CD4-positive, CD25-positive, alpha-beta regulatory T cell (primary cell): ENCODE measurements at places on chromosomes 16 and 17. TPM values are rescaled to one million over a fixed set of nuclear protein-coding genes. Genes with fewer than 3 reads are reported as not detected.

DNA sequence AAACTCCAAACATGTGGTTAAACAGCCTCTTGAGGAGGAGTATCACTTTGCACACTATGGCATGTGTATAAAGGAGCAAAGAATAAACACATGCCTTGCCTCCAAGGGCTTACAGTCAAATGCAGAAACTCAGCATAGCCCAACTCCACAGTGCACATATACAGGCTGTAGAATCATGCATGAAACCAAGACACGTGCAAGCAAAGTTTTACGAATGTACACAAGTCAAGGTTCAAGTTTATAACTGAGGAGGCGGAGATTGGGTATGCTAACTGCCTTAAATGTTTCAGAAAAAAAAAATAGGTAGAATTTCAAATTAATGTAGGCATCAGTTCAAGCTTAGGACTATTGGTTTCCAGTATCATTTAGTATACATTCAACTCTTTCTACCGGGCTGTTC, 321.1 kb downstream of the SOX9 start:
- no peaks in the 10 kb centered on the region for H3K36me3 ChIP-seq
- H3K27me3 ChIP-seq, result no peaks in the 10 kb centered on the region
- H3K4me3 ChIP-seq, result no peak overlapping the region

Gene SETD1A
- 0.85 TPM for polyA plus RNA-seq

Gene APOBR
- 0.24 TPM for polyA plus RNA-seq

Gene KRTAP2-1
- not detected for polyA plus RNA-seq

- H3K36me3 ChIP-seq, result no peaks in the 10 kb centered on the region
- H3K27me3 ChIP-seq, result no peaks in the 10 kb centered on the region
- H3K4me3 ChIP-seq, result no peak overlapping the region
- H3K4me1 ChIP-seq, result no peaks in the 10 kb centered on the region
- no peak for DNase-seq
Observed at GRCh38 chr16:5837007-5837670, 739.5 kb upstream of the EEF2KMT start.

GRCh38 chr17:35079547-35080423, 16.3 kb upstream of the RFFL start:
- peak overlapping the region; percentile 77 for H3K27ac ChIP-seq
- H3K4me3 ChIP-seq, result peak overlapping the region; percentile 75
- no peaks in the 10 kb centered on the region for H3K27me3 ChIP-seq

Gene KRTAP2-2
- not detected for polyA plus RNA-seq

- no peak for DNase-seq
- H3K27me3 ChIP-seq, result no peaks in the 10 kb centered on the region
- H3K4me3 ChIP-seq, result no peak overlapping the region
- no peaks in the 10 kb centered on the region for H3K36me3 ChIP-seq
Observed at GRCh38 chr17:42404326-42405055, 16.2 kb upstream of the STAT3 start.

Gene PRSS33
- not detected for polyA plus RNA-seq

DNA sequence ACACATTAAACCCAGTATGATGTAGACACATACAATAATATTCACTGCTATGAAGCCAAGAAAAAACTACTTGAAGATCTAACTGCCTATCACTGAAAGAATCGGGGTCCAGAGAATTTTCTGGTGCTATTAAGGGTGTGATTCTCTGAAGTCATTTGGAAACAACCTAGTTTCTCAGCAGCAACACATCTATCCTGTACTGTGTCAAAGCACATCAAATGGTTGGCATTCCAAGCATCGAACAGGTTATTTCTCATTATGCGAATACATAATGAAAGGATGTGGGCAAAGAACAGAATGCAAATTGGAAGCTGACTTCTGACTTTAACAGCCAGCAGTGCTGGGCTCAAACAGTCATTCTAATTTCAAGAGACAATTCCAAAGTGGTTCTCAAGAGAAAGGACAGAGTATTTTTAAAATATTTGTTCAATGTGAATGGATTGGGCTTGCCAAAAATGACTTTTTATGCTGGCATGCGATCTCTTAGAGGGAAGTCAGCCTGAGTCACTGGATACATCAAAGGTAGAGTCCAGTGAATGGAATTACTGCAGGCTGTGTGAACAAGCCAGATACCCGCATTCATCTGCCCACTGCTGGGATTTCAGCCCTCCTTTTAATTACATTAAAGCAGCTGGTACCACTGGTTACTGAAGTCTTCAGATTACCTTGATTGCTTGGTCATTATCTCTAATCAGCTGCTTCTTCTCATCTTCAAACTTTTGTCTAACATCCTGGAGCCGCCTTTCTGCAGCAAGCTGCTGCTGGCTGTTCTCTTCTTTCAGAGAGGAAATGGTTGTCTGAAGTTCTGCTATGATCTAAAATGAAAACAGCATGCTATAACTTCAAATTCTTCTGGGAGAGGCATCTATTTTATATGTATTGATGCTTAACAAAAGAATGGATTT, 181.2 kb upstream of the AXIN2 start:
- H3K4me1 ChIP-seq, result peaks cover 14% of the 10 kb centered on the region
- no peaks in the 10 kb centered on the region for H3K36me3 ChIP-seq
- peak overlapping the region; percentile 46 for H3K4me3 ChIP-seq
- H3K27ac ChIP-seq, result no peak overlapping the region
- no peaks in the 10 kb centered on the region for H3K27me3 ChIP-seq
- peak; percentile 12 for DNase-seq

Gene CARD14
- polyA plus RNA-seq, result not detected

GRCh38 chr17:66799849-66800537, 34.9 kb upstream of the CACNG5 start:
- no peak for DNase-seq
- H3K27me3 ChIP-seq, result no peaks in the 10 kb centered on the region
- H3K27ac ChIP-seq, result no peak overlapping the region

DNA sequence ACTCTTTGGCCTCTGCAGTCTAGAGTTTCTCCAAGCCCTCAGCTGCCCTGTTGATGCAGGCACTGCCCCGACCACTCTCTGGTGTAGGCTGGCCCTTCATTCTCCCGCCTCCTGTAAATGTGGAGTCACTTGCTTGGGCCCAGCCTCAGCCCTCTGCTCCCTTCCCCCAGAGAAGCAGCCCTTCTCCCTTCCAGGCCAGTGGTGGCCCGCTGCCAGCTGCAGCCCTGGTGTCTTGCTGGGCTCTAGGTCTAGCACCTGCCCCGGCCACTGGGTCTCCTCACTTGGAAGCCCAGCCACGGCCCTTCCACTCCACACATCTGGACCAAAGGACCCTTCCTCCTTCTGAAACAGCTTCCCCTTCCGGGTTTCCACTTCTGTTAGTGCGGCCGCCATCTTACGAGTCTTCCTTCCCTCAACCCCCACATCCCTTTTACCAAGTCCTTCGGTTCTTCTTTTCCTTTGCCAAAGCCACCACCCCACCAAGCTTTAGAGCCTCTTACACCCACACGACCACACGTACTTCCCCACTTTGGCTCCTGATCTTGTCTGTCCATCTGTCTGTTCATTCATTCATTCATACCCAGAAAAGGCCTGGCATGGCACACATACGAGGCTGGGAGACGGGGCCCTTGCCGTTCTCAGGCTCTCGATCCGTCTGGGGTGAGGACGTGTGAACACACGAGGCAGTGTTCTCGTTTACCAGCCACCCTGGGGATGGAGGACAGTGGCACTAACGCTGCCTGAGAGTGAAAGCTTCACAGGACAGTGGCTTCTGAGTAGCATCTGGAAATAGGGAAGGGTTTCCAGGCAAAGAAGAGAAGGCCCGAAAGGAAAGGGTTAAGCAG, 68.0 kb downstream of the ABR start:
- no peak overlapping the region for H3K4me3 ChIP-seq
- no peaks in the 10 kb centered on the region for H3K27me3 ChIP-seq
- no peak overlapping the region for H3K27ac ChIP-seq
- no peaks in the 10 kb centered on the region for H3K36me3 ChIP-seq
- no peak for DNase-seq
- peaks cover 39% of the 10 kb centered on the region for H3K4me1 ChIP-seq
